ENCODE measurements at places on chromosomes 5 and 9.
A peak's percentile ranks its signal among the peaks of the same experiment; 100 is the strongest.

GRCh38 chr5:174724484-174725260 is at the start of gene MSX2:
MSX2 (plus strand) TSS chr5:174724582; CDS start chr5:174724660, 78 bp downstream.
- DNase-seq = peak; percentile 61

DNA sequence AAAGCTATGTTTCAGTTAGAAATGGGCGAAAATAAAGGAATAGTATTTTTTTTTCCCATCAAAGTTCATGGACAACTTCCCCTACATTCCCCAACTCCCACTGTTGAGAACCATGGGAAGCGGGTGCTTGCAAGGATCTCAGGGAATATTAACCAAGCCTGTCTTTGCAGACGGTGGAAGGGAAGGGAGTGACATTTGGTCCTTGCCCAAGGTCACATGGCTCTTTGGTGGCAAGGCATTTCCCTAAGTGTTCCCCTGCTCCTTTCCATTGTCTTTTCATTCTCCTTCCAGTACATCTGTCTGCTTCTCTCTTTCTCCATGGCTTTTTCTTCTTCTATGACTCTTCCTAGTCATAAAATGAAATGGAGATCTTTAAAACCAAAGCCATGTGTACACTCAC is 19.0 kb downstream of the C9orf57 start:
- DNase-seq = no peak

- no peak for DNase-seq
Measured at GRCh38 chr5:109805472-109805871, 115.7 kb downstream of the MAN2A1 start.

DNA sequence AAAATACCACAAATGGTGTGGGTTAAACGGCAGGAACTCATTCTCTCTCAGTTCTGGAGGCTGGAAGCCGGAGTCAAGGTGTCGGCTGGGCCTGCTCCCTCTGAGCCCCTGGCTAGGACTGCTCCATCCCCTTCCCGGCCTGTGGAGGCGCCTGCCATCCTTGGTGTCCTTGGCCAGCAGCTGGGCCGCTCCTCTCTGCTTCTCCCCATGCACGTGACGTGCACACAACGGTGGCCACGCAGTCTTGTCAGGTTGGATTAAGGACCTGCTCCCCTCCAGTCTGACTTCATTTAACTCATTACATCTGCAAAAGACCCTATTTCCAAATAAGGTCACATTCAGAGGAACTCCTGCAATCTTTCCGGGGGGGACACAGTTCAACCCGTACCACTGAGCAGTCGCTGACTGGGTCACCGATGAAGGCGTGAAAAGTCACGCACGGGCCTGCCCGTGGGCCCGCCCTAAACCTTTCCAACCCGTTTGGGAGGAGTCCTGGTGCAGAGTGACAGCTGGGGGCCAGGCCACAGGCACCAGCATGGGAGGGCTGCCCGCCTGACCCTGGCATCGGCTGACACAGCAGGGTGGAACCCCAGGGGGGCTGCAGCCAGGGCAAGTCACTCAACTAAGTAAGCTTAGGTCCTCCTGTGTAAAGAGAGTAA is 135.2 kb downstream of the COL23A1 start:
- no peak for DNase-seq

DNA sequence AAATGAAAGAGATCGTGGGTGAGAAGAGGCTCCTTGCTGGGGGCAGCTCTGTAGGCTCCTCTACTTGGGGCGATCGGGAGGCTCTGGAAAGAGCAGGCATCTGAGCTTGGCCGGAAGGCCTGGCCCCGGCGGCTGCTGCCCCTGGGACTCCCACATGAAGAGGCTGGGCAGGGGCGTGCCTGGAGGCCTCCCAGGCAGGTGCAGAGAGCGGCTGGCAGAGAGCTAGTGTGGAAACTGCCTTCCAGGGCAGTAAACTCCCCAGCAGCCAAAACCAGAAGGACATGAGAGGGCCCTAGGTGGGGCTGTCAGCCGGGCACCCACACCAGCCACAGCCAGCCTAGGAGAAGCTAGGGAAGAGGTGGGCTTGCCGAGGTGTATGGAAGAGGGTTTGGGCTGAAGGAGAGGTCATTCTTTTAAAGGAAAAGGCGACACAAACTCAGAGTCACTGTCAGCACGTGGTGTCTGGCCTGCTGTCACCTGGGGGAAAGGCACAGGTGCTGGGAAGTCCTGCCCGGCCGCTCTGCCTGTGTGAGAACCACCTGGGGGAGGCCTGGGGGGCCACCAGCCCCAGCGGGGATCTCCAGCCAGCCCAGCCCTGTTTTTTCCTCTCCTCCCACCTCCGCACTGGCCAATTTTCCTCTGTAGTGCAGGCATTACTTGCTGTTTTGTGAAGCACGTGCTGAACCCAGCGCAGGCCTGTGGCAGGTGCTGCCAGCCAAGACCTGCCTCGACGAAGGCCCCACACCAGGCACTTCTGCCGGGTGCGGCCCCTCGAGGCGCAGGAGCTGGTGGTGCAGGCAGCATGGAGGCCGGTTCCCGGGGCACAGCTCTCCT is 44.8 kb upstream of the EGFL7 start:
- DNase-seq = no peak

- no peak for DNase-seq
Measured at GRCh38 chr5:169832845-169833244, 147.4 kb downstream of the INSYN2B start.

DNA sequence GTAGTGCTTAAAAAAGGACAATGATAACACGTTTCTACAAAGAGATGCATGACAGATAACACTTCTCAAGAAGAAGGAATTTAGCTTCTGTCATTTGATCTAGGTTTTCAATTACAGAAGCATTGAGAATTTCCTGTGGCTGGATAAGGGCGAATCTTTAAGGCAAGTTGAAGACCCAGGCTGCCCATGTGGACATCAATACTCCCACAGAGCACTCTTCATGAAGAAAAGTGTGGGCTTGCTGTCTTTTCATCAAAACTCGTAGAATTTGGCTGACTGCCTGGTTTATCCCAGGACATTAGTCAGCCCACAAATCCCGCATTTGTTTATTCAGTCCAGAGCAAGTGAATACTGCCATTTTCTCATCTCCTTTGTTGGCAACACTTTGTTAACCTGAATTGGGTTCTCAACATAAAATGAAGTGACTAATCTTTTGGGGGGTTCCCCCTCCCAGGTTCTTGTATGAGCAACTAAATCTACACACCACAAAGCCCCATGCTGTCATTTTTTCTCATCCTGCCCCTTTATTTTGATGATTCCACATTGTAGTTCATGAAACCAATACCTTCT is 43.4 kb upstream of the CDKN2B start:
- peak; percentile 87 for DNase-seq

- DNase-seq = no peak
Measured at GRCh38 chr9:76366275-76366674, 28.0 kb downstream of the RFK start.

GRCh38 chr5:96214442-96215197 is 218.4 kb downstream of the PCSK1 start:
- DNase-seq = no peak

- DNase-seq = no peak
Measured at GRCh38 chr5:64273276-64273675, 107.6 kb downstream of the RNF180 start.

GRCh38 chr5:35134278-35135030 is 86.7 kb upstream of the AGXT2 start:
- DNase-seq = no peak

GRCh38 chr9:29730163-29730562 is 2156.9 kb upstream of the C9orf72 start:
- DNase-seq = no peak

DNA sequence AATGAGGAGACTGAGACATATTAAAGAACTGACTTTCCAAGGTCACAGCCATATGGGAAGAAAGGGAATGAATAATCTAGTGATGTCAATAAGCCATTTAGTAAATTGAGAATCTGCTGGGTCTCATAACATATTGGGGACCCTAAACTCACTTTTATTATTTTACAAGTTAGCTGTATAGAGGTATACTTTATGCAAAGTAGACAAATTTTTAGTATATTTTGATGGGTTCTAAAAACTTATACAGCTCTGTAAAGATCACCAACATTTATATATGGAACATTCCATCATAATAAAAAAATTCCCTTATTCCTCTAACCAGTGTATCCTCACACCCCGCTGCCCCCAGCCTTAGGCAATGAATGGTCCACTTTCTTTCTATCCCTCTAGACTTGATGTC is 35.7 kb upstream of the ZNF510 start:
- no peak for DNase-seq

GRCh38 chr5:138330813-138331448 is 673 bp downstream of the CDC25C start:
- DNase-seq = no peak

GRCh38 chr5:72661405-72661804 is 154.2 kb upstream of the ZNF366 start:
- no peak for DNase-seq

DNA sequence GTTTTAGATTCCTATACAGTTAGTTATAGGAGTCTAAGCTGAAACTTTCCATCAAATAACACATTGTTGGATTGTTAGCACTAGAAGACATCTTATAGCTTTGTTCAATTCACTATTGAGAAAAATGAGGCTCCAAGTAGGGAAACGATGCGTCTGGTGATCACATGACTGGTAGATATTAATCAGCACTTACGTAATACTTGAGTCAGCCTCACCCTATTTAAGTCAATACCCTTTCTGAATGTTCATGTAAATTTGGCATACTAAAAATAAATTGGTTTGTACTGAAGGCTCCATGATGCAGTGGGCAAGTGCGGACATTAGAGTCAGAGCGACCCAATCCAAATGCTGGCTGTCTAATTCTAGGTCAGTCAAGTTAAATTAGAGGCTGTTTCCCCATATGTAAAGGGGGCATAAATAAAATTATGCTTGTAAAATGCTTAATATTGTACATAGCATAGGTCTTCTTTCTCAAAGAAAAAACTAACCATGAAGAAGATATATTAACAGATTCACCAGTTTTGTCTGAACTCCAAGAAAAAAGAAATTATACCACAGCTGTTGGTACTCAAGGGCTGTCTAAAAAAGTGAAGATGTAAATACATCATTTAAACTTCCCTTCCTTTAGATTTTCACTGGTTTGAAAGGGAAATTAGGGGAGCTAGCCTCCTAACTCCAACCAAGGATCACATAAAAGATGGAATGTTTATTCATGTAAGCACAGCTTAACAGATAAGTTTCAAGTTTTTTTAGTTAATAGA is 406.6 kb upstream of the TLE4 start:
- DNase-seq = no peak

- DNase-seq = peak; percentile 76
Measured at GRCh38 chr5:32869216-32869615, 158.1 kb downstream of the NPR3 start.

GRCh38 chr5:42454216-42454995 is 31.2 kb downstream of the GHR start:
- no peak for DNase-seq

DNA sequence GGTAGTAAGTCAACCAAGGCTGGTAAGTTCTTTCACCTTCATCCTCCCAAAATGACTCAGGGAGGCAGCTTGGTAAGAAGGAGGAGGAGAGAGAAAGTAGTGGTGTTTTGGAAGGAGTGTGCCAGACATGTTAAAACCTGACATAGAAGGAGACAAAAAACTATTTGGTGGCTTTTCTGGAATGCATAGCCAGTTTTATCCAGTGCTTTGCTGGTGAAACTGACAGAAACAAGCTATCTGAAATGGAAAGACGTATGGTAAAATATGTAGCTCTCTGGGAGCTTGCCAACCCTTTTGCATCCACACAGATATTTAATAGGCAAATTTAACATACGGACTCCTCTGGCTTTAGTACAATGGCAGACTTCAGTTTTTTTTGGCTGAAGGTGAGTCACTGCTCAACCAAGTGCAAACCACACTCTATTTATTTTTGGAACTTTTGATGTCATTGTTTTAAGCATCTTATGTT is 45.4 kb downstream of the RAB14 start:
- peak; percentile 90 for DNase-seq

DNA sequence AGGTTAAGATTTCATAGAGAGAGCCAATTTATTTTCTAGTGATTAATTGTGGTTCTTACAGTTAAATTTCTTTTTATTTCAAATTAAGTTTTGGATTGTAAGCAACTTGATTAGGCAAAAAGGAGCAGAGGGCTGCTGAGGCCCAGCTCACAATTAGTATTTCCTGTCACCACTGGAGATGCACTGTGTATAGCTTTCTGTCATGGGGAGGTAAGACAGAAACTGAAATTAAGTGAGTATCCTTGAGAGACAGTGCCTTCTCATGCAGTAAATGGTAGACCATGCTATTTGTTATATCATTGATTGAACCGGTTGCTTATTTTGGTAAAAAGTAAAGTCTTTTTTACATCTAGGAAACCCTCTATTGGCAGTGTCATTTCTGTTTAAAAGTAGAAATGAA is 190.7 kb downstream of the CCDC171 start:
- DNase-seq = no peak

GRCh38 chr5:28603869-28604268 is 1565.5 kb upstream of the CDH9 start:
- DNase-seq = no peak

DNA sequence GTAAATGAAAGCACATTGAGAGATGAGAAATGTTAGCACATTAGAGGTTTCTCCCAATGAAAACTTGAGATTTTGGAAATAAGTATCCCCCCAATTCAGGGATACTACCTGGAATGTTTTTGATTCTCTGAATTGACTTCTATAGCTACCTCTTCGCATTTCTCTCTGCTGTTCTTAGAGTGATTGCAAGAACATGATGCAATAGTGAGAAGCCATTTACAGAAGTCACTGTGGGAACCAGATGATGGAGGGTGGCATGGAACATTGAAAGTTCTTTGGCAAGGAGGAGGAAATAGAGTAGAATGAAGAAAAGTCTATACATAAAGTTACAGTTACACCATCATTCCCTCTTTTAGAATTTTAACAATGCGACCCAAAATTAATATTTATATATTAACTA is 9.2 kb downstream of the NPR3 start:
- DNase-seq = no peak

GRCh38 chr5:2204366-2205184 is 321.9 kb upstream of the IRX4 start:
- DNase-seq = no peak

GRCh38 chr5:134111741-134112647 is 2.5 kb upstream of the TCF7 start:
- no peak for DNase-seq

DNA sequence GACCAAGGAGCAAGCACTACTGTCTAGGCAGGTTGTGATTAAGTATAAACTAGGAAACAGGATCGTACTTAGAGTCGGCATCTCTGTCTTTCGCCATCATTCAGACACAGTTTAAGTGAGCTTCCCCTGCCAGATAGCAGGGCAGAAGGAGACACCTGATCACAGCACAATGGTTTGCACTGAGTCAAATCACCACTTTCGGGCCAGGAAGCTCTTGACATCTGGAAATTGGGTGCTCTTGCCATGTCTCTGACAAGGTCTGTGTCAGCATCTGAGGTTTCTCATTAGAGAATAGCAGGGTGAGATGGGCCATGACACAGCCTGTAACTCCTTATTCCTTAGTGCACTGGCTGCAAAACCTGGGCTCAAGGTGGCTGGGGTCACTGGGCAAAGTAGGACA is 8.3 kb downstream of the ADRB2 start:
- no peak for DNase-seq

- DNase-seq = no peak
Measured at GRCh38 chr9:76751001-76751400, 13.2 kb upstream of the PCA3 start.

- DNase-seq = peak; percentile 30
Measured at GRCh38 chr5:127746756-127747155, 43.6 kb downstream of the CCDC192 start.
